ENCODE measurements at places on chromosomes 6 and 20.

- no peak for DNase-seq
These were observed 613.5 kb downstream of the PHF3 start for GRCh38 chr6:64249115-64249514.

DNA sequence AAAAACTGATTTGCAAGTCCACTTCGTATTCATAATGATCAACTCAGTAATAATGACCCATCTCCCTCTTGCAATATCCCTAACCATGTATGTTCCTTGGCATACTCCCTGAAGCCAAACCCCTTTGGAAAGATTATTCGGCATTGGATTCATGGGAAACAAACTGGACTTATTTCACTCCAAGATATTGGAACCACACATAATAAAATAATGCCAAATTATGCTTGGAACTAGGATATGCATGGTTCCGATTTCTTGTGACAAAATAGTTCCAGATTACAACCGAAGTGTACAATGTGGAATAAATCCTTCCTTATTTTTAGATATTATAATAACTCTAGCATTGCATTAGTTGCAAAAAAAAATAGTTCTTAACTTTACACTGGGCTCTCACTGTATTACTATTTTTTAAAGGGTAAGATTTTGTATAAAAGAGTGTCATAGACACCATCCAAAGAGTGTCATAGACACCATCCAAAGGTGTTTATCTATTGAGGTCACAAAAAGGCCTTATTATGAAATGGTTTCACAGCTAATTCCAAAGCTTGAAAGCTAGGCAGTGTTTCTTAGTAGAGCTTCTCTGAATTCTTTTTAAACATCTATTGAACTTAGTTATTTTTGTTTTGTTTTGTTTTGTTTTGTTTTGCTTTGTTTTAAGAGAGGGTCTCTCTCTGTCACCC, 410.9 kb upstream of the JARID2 start:
- no peak for DNase-seq

GRCh38 chr6:26534681-26535465, 3.3 kb upstream of the HMGN4 start:
- no peak for DNase-seq

GRCh38 chr6:5083307-5083583, 1.9 kb upstream of the PPP1R3G start:
- peak; percentile 31 for DNase-seq

GRCh38 chr6:30263734-30264133, 50.5 kb upstream of the TRIM26 start:
- no peak for DNase-seq

Data from vagina (tissue), 2 donors.